Nephron progenitor cell (in vitro differentiated cells): ENCODE measurements at places on chromosomes 13 and 19.

- no peak for DNase-seq
Observed at GRCh38 chr19:44684892-44685863, 13.8 kb upstream of the CEACAM16 start.

DNA sequence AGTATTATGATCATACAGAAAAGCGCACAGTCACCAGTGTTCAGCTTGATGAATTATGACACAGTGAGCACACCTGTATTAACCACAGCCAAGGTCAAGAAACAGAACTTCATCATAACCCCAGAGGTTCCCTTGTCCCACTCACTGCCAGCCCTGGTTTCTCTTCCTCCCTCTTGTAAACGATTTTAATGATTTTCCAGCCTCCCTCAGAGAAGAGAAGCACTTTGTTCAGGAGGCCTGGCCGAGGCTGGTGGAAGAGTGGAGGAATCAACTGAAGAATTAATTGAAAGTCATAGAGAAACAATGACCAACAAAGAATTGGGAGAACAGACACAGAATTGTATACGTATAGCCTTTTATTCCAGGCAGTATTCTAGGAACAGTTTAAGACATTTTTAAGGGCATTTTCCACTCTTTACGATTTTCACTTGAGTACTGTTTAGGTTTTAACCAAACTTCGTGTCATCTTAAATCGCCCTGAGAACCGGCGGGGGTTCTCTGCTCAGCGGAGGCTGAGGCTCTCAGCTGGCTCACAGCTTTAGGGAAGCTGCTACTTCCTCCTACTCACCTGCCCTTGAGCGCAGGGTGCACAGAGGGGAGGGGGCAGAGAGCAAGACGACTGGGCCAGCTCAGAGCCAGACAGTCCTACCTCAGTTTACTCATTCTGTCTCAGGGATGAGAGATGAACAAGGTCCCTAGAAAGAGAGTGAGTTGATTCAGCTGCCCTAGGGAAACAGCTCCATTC, 108.6 kb downstream of the AKAP11 start:
- no peak for DNase-seq

DNA sequence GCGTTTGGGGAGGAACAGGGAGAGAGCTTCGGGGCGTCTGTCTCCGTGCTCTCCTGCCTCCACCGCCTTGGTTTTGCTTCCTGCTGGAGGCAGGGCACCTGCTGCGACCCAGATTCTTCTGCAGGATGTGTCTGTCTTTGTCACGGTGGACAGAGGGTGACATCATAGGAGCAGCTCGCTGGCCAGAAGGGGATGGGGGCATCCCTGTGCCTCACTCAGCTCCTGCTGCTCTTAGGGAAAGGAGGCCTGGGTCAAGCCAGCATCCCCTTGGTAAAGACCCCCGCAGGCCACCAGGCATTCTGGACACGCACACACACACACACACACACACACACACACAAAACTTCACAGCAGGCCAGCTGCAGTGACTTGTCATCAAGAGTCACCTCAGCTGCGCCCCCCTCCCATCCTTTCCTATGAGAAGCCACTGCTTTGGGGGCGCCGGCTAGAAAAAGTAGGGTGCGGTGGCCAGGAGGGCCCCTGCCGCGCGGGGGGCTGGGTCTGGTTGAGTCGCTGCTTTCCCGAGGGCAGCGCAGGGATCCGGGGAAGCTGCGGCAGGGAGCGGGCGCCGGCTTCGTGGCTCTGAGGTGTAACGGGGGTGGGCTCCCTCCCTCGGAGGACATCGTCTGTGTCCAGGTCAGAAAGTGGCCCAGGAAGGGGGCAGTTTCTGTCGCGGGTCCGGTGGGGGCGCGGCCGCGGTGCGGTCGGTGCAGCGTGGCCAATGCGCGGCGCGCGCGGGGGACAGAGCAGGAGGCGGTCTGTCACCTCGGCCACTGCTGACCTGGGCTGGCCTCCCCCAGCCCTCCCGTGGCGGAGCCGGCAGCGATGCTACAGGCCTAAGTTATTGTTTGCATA, 15.8 kb upstream of the NPAS1 start:
- DNase-seq: no peak

DNA sequence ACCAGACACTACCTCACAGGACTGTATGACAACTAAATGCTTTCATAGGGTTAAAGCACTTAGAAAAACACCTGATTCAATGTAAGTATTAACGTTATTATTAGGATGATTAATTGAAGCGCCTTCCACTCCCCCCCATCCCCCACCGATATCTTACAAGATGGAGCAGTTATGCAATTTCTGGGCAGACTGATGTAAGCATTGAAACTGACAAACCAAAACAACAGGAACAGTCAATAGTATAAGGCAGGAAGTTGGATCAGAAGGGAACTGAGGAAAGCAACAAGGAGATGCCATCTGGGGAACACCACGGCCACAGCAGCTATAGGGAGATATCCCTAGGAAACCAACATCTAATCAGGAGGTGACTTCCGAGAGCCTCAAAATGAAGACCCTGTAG, 3.8 kb downstream of the LCP1 start:
- no peak for DNase-seq
